ENCODE measurements at places on chromosomes 3 and 15. TPM values are rescaled to one million over a fixed set of nuclear protein-coding genes. Genes with fewer than 3 reads are reported as not detected.

Gene PPM1M
- 12.3 TPM for total RNA-seq

GRCh38 chr3:72185549-72186399 lies 400.8 kb upstream of the PROK2 start:
- DNase-seq, result peak; percentile 94

- peak; percentile 44 for DNase-seq
Observed at GRCh38 chr3:31962801-31963205, 18.3 kb downstream of the OSBPL10 start.

DNA sequence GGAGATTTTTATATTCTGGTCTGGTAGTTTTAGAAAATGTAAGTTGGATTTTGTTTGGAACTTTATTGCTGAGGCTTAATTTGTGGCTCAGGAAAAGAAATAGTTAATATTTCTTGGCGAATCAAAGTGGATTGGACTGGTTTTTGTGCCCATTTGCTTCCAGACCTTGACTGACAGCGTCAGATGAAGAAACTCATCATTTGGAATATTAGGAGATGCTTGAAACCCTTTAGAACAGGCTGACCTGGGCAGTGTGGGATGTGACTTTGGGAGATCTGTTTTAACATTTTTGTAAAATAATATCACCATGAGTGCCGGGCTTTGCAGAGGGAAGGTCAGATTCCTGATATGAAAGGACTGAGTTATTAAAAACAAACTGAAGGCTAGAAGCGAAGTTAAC lies 83.0 kb downstream of the AAGAB start:
- no peak for DNase-seq

- no peak for DNase-seq
Observed at GRCh38 chr3:171888466-171888865, 45.3 kb downstream of the TMEM212 start.

Gene CTDSPL
- total RNA-seq, result 26.3 TPM

Gene POLQ
- total RNA-seq, result 9.9 TPM

Gene IGDCC3
- total RNA-seq, result not detected

GRCh38 chr15:51129535-51130188 lies 35.0 kb upstream of the TNFAIP8L3 start:
- no peak for DNase-seq

DNA sequence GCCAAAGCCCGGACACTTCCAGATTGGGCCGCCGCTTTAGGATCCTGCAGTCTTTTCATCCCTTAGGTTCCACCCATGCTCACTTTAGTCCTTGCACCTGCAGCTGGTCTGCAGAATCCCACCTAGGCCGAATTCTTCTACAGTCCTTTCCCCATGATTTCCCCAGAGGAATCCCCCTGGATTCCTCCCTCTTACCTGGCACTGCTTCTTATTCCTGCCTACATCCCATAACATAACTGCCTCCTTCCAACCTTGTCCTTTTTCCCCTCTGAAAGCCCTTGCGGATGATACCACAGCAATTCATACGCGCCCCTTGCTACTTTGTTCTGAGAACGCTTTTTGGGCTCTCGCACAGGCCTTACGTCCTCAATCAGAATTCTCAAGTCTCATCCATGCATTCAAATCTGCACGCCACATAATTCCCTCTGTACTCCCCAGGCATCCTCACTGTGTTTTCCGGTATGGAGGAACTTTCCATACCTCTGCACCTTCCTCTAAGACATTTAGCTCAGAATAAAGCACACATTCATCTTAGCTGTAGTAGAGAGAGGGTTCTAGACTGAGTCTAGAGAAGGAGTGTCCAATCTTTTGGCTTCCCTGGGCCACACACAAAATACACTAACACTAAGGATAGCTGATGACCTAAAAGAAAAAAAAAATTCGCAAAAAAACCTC lies 619 bp downstream of the EIF2AK4 start:
- DNase-seq, result peak; percentile 39

Gene PML
- 39.7 TPM for total RNA-seq
